Stimulated activated CD8-positive, alpha-beta memory T cell treated with anti-CD3 and anti-CD28 coated beads, Interleukin-2, amount 100 ng/mL, for 1 hour (primary cell): ENCODE measurements at places on chromosomes 11 and 22.

GRCh38 chr11:64341851-64342791 is 2.1 kb downstream of the CCDC88B start:
- DNase-seq: peak; percentile 76

DNA sequence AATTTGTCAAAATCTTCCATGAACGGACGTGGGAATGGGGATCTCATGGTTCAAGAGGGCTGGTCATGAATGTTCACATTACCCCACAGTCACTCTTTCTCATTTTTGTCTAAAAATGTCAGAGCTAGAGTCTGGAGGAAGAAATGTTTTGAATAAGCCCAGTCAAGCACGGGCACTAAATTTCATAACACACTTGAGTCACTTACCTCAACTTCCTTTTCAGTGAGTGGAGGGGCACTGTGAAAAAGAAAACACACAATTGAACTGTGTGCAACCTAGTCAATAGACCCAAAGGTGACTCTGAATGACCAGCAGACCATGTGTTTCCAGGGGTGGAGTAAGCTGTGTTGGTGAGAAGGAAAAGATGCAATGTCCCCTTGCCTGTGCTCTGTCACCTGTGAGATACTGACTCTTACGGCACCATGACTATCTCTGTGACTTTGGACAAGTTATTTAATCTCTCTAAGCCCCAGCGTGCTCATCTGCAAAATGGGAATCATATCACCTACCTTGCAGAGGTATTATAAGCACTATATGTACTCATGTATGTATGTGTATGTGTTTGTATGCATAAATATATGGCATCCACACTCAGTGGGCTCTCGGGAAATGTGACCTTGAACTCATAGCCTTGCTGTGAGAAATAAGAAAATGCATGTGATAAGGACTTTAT is 38.2 kb upstream of the LYVE1 start:
- DNase-seq: no peak

DNA sequence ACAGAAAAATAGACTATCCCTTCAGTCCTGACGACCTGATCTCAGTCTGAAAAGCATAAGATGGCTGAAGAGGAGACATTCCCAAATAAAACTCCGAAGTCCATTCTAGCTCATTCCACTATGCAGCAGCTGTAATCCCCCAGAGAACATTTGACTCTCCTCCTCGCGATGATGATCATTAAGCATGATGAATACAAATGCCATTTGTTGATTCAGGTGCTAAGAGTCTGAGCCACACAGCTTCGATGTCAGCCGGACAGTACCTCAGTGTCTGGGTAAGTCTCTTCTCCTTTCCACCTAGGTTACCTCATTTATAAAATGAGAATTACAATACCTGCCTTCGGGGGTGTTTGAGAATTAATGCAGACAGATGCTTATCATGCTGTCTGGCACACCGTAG is 94.8 kb downstream of the TENM4 start:
- DNase-seq: no peak

GRCh38 chr22:50485221-50486131 is 1.2 kb upstream of the MIOX start:
- DNase-seq: no peak
